Amygdala (tissue), 56 donors: ENCODE measurements at places on chromosomes 16 and 17.

DNA sequence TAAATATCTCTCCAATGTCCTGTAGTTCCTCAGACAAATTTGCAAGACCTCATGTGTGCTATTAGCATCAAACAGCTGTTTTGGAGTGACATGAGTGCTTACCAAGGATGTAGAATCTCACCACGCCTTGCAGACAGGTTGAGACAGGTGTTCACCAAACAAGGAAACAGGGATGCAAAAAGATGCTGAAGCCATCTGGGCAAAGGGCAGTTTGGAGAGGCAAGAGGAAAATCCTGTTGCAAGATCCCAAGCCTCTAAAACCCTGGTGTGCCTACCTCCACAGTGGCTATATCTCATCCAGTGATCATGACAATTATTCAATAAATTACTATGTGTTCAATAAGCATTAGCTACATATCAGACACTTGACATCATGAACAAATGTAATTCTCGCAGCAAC, 373.7 kb downstream of the SOX9 start:
- no peak for DNase-seq

- DNase-seq: no peak
Measured at GRCh38 chr16:66717776-66718175, 21.2 kb upstream of the CMTM4 start.

DNA sequence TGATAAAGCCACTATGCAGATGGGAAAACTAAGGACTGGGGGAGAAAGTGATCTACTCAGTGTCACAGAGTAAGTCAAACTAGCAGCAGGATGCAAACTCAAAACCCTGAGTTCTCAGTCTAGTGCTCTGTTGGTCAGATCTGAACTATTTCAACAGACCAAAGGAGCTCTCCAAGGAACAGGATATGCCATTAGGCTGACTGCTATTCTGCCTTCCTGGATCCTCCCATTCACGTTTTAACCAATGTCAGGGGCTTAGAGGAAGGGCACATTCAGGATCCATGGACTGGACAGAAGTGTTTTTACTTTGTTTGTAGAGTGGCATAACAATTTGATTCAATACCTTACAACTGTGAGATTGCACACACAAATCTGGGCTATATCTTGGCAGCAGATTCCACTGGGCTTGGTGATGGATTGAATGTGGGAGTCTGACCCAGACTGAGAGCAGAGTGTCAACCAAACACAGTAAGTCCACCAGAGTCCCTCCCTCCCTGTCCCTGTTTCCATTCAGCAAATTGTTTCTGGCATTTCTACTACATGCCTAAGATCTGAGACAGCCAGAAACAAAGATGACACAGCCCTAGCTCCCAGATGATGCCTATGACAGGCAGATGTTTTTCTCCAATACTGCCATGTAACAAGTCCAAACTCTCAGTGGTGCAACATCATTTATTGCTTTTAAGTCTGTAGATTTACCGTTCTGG, 337.8 kb upstream of the CDH5 start:
- DNase-seq: no peak

DNA sequence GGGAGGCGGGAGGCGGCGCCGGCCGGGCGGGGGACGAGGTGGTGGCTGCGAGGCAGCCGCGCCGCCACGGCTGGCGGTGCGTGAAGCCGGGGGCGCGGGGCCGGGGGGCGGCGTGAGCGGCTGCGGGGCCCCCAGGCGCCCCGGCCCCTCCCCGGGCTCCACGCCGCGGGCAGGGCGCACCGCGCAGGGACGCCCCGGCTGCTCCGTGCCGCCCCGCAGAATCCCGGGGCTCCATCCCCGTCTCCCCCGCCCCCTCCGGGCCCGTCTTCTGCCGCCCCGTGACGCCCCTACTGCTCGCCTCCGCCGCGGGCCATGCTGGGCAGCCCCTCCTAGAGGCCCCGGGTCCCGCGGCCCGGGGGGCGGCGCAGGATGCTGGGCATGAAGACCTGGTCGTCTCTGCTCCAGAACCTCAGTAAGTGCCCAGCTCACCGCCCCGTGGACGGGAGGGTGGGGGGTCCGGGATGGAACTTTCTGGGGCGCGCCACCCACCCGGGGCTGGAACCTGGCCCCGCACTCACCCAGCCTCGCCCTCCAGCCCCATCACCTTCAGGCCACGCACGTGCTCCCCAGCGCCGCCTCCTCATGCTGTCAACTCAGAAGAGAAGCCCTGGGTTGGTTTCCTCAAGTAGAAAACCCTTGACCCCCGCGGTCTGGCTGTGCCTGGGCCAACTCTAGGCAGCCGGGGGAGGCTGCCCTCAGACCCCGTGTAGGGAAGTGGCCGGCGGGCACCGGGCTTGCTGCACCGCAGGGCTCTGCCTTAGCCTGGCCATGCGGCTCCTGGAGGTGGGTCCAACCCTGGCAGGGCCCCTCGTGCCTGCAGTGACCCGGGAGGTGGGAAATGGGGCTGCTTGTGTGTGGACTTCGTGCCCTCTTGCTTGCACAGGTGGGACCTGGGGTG, 150.2 kb upstream of the GSE1 start:
- DNase-seq: no peak

DNA sequence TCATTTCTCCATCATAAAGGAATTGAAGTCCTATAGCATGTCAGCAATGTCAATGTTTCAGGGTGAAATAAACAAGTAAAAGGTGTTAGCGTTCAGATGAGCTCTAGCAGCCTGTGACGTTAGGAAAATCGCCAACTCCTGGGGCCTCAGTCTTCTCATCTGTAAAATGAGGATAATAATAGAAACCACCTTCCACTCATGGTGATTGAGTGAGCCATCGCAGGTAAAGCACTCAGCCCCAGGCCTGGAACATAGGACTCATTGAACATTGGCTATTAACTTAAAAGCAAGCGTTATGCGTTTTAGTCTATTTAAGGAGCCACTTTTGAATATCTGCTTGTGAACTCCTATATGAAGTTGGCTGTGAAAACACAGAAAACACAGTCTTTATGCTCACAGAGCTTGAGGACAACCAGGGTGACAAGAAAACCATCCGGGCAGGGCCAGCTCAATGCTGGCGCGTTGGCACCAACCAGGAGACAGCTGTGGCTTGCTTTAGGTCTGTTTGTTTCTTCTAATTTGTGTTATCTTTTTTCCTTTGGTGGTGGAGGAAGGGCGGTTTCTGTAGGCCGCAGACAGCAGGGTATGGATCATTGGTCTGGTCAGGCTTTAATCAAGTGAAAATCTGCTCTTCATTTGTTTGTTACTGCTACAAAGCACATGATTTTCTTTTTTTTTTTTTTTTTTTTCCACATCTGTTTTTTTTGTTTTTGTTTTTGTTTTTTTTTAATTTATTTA, 35.7 kb upstream of the MED9 start:
- no peak for DNase-seq

DNA sequence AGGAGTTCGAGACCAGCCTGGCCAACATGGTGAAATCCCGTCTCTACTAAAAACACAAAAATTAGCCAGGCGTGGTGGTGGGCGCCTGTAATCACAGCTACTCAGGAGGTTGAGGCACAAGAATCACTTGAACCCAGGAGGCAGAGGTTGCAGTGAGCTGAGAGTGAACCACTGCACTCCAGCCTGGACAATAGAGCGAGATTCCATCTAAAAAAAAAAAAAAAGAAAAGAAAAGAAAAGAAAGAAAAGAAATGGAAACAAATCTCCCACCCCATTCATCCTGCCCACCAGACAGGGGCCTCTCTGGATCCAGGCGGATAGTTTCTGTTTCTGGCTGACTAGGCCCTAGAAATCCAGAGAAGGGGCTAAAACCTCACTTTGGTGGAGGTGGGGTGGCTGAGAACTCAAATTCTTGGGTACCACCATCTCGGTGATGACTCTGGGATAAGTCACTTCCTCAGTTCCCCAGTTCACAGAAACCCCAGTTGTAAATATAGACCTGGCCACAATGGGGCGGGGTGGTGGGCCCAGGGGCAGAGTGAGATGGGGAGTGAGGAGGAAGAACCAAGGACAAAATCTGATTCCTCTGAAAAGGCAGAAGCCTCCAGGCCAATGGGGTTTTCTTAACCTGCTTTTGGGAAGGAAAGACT, 22.2 kb downstream of the SOCS1 start:
- DNase-seq: no peak

DNA sequence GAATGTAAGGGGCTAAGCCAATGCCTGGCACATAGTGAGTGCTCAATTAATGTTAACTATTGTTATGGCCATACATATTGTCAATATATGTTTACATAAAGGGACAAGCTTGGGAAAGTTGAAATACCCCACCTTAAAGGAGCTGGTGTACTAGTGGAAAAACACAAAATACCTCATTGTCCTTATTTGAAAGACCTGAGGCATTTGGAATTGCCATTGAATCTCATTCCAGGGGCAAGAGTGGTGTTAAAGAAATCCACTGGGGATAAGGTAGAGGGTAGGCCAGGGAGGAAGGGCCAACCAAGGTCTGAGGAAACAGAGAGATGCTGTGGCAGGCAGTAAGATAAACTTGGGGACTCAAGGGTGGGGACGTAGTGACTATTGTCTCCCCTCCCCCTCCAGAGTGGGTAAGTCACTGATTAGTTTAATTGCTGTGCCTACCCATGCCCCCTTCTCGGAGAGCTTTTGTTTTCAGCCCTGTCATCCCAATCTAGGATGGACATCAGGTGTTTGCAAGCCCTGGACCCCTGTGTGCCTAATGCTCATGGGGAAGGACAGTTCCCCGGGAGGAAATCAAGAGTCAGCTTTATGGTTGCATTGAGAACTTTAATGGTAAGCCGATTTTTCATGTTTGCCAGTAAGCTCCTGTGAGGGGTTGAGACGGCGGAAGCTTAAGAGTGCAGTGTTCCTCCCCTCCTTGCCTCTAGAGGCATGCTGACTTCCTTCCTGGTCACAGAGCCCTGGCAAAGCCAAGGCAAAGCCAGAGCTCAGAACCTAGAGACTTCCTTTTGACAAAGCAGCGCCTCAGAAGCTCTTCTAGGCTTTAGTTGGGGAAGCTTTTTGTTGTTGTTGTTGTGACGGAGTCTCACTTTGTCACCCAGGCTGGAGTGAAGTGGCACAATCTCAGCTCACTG, 2.5 kb upstream of the HEATR9 start:
- no peak for DNase-seq

- DNase-seq: no peak
Measured at GRCh38 chr16:79463841-79464240, 136.7 kb downstream of the MAF start.

GRCh38 chr16:88432174-88432573, 20.9 kb upstream of the ZFPM1 start:
- DNase-seq: no peak

DNA sequence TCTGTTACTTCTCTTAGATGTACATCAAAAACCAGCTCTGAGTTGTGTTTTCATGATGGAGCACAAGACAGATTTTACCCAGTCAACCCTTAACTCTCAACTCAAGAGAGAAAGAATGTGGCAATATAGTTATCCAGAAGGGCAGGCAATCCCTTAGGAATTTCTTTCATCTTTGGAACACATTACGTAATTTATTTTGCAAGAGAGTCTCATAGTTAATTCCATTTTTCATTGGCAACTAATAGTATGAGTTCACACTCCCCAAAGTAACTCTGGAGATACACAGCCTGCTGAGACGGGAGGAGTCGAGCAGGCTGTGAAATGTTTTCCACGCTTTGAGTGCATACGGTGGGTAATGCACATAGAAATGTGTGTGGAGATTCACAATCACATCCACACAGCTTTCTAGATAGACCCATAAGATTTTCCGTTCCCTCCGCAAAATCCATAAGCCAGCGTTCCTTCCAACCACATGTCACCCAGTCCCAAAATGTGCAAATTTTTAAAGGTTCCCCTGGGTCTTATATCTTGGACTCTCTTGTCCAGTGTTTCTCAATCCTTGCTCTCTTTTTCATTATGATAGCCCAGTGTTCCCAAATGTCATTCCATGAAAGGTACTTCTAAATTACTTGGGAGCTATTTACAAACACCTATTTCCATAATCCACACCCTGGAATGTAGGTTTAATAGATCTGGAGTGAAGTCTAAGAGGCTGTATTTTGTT, 8.4 kb upstream of the CDRT4 start:
- DNase-seq: no peak

DNA sequence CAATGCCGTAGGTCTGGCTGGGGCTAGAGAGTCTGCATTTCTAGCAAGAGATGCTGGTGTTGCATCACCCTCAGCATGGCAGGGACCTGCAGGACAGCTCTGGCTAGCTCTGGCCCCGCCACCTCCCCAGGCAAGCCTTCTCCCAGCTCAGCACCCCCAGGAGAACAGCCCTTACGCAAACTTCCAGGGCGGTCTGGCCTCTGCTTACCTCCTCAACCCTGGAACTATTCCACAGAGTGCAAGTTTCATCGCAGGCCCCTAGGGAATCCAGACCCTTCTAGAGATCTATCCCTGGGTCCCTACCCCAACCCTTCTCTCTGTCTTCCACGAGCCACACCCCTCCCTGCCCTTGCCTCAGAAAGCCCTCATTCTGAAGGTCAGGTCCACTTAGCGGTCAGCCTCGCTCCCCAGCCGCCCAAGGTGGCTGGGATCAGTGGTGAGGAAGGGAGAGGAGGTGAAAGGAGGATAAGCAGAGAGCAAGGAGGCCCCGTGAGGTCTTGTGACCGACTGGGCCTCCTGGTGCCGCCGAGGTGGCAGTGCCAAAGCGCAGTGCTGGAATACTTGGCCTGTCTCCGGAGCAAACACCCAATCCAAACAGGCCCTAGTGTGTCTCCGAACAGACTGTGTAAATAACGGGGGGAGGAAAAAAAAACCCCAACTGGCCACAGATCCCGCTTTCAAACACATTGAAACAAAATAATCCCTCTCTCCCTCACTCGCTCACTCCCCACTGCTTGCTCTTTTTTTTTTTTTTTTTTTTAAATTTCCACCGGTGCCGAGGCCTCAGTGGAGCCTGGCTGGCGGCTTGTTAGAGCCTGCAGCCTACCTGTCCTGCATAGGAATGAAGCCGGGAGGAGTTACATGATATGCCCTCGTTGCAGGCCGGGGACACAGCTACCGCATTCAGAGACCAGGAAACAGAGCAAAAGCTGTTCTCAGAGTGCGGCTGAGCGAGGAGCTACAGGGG, 380.9 kb downstream of the SOX9 start:
- no peak for DNase-seq

DNA sequence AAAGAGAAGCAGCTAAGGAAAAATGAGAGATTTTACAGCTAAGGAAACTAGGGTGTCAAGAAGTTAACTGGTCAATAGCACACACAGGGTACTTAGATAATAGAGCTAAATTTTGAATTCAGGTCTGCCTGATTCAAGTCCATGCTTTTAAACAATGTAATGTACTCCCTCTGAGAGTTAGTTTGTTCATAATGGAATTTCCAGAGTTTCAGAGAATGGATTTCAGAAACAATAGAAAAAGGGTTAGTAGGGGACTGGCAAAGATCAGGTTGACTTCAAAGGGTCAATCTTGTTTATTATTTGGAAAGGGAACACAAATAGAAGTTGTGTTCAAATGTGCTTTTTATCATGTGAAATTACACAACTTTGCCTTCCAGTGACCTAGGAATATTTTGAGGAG, 17.9 kb downstream of the NSRP1 start:
- no peak for DNase-seq

GRCh38 chr16:78784771-78785170, 685.3 kb downstream of the WWOX start:
- no peak for DNase-seq
